CMK (cell line): ENCODE measurements at places on chromosomes 3 and 15.

GRCh38 chr3:170383567-170383966 is 26.1 kb downstream of the SKIL start:
- DNase-seq = no peak

- DNase-seq = no peak
Measured at GRCh38 chr3:33921608-33922007, 123.2 kb downstream of the PDCD6IP start.

DNA sequence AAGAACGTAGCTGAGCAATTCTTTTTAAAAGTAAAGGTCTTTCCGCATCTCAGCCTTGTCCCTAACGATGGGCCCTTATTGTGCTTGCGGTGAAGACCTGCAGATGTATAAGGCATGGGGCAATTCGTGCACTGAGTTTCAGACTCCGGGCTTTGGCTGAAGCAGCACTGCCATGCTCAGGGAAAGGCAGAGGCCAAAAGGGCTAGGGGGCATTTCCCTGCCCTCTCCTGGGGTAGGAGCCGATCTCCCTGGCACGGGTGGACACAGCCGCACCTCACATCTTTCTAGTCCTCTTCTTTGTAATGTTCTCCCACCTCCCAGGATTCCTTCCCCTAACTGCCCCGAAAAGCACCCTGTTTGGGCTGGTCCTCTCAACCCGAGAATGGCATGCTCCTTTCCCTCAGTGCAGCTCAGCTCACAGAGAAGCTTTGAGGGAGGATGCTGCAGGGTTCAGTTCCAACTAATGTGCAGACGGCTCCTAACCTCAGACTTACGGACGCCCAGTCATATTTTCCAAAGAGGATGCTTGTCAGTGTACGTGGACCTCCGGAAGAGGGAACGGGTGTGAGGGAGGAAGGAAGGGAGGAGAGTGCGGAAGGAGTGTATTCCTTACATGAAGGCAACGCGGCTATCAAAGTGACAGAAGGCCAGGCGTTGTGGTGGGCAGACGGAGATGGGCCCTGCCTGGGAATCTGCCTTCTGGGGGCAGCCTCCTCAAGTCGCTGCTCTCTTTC is 61.2 kb downstream of the SYNM start:
- DNase-seq = no peak

DNA sequence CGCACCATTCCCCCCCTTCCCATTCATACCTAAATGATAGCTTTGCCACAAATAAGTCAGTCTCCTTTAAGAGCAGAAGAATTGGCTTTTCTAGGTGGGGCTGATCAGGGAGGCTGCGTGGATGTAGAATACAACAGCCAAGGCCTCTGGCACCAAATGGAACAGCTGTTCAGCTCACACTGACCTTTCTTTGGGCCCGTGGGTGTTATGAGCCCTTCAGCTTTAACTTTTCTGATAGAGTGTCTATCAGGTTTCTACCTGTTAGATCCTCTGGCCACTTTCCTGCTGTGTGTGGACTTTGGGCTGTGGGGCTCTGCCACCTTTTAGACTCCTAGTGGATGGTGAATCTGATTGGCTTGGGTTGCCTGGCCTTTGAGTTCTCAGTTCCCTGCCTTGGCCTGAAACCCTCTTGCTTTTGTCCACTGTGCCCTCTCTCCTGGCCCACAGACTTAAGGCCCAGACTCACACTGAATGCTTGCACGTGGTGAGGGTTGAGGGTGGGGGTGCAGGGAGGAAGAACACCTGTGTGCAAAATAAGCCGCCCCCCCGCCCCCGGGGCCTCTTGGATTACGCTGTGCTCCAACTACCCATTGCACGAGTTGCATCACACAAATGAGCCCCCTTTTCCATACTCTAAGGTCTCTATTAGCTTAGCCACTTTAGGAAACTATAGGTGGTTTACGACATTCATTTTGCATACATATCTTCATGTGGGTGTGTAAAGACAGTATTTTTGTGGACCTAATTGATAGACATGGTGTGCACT is 1.3 kb upstream of the RFX7 start:
- no peak for DNase-seq

DNA sequence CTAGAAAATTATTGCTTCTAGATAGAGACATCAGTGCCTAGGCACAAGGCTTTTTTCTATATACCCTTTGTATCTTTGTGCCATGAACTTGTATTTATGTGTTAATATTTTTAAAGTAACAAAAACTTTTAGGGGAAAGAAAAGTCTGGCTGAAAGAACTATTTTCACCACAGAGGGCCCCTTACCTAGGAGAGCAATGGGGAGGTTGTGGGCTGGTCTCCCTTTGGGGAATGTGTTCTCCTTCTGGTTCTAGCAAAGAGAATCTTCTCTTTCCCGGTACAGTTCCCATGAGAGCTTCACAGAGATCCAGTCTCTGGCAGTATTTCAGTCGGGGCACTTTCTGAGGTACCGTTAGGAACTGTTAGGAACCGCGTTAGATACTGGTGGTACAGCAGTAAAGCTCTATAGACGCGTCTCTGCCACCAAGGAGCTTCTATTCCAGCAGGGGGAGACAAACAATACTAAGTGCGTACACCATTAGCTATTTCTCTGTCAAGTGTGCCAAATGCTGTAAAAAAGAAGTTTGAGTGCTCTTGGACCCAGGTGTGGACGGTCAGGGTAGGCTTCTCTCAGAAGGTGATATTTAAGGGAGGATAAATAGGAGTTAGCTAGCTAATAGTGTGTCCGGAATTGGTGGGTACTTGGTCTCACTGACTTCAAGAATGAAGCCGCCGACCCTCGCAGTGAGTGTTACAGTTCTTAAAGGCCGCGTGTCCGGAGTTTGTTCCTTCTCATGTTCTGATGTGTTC is 4.6 kb upstream of the EPB42 start:
- no peak for DNase-seq

DNA sequence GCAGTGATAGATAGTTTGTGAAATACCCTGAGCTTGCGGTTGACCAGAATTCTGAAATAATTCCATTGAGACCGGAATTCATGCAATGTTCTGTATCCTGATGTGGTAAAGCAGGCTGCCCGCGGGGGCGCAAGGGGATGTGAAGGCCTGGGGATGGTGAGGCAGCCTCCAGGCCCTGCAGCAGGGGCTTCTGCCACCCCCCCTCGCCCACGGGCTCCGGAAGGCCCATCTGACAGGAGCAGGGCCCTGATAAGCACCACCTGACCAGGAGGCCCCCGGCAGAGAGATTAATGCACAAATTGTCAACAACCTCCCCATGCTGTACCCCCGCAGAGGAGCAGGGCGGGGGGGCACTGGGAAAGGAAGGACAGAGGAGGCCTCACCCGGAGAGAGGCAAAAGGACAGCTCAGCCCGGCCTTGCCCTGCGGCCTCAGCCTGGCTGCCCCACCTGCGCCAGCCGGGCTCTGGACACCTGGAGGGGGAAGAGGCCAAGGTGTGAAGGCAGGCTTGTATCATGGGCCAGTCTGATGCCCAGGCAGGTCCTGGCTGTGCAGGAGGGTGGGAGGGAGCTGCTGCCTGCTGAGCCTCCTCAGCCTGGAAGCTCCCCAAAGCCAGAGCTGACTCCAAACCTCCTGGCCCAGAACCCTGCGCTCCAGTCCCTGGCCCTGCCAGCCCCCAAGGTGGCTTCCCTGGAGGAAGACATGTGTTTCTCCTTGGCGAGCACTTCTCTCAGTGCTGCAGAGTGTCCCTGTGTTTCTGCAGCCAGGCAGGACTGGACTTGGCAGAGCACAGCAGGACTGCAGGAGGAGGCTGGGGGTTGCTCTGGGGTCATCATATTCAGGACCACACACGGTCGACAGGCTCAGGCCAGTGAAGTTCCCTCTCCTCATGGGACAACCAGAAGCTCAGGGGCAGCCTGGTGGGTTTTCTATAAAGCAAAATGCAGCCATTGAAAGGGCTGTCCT is 46.5 kb downstream of the RPN1 start:
- DNase-seq = peak; percentile 98

- no peak for DNase-seq
Measured at GRCh38 chr3:168080022-168080421, 15.7 kb downstream of the GOLIM4 start.

- DNase-seq = no peak
Measured at GRCh38 chr15:61099020-61099810, 129.9 kb downstream of the RORA start.

DNA sequence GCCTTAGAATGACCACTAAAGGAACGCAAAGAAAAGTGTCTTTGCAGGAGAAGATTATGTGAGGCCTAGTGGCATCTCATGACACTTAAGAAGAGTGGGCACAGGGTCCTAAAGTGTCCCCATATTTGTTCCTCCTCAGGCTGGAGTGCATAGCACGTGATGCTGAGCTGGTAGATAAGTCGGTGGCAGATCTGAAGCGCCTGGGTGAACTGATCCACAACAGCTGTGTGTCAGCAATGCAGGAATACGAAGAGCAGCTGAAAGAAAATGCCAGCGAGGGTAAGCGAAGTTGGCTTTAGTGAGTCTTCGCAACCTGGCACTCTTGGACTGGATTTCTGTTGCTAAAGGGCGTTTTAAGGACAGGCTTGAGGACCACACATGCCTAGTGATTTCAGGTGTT is 92.6 kb downstream of the CHD2 start:
- no peak for DNase-seq

DNA sequence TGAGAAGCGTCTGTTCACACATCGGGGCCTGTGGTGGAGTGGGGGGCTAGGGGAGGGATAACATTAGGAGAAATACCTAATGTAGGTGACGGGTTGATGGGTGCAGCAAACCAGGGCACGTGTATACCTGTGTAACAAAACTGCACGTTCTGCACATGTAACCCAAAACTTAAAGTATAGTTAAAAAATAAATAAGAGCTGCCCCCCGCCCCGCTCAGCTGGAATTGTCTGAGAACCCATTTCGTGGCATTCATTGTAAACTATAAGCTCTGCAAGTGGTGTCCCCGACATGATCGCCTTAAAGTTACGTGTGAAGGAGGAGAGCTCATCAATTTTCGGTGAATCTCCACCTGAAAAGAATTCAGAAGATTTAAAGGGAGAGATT is 7.3 kb upstream of the LIPH start:
- no peak for DNase-seq

DNA sequence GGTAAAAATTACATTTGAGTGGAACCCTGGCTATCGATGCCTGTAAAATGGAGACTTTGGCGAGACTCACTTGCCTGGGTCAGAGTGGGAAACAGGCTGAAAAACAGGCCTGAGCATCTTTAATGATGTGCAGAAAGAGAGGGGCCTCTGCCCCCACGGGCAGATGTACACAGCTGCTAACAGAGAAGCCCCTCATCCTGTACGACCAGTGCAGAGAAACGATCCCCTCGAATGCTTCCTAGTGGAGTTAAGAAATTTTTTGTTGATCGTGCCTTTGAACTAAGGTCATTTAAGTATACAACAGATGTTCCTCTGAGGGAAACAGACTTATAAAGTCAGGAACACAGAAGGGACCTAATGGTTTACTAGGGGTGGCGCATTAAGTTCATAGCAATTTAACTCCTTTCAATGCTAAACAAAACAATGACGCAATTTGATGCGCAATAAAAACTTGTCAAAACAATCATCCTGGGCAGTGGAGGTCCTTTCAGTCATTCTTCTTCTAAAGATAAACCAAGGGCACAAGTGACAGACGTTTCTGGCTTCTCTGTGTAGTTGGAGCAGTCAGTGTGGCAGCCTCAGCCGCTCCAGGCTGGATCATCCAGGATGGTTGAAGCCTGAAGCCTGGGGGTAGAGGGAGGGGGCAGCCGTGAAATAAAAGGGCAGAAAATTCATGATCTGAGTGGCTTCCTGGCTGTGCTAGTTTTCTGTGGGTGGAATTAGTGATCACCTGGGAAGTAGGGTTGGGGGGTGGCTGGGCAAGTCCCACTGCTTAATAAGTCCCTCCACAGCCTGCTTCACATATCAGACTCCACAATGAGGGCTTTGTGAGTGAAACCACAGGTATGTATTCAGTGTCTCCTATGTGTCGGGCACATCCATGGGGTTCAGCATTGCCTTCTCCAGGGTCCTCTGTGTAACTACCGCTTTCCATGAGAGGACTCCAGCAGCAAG is 50.8 kb upstream of the MRPS22 start:
- no peak for DNase-seq

DNA sequence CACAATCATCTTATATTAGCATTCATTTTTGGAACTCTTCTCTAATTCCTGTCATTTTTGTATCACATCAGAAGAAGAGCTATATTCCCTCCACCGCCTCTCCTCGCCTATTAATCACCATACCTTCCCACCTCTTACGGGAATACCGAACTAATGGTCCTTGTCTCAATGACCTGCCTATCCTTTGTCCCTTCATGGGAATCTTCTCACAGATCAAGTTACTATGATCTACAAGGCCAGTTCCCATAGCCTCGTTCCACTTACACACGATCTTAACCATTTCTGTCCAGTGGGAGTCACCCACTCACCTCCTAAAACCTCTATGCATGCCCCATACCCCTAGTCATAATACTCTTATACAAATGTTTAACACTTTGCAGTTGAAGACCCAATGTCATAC is 342.6 kb upstream of the TPRG1 start:
- no peak for DNase-seq

GRCh38 chr15:88725305-88726210 is 77.7 kb upstream of the ACAN start:
- no peak for DNase-seq

GRCh38 chr15:98164571-98164970 is 204.1 kb downstream of the ARRDC4 start:
- no peak for DNase-seq

DNA sequence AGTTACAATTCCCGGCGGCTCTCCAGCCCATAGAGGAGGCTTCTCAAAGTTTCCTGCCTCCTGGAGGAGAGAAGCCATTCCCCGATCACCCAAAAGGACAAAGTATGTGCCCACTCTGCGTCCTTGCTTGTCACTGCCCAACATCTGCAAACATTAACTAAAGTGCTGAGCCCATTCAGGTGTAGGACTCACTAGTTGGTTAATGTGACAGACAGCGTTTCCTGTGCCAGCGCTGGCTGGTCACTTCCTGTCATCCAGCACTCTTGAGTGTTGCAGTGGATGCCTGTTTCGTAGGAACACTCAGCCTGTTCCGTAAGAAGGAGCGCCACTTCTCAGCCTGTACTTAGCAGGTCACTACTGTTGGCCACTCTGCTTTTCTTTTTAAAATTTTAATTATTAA is 100.3 kb downstream of the APBA2 start:
- DNase-seq = no peak

DNA sequence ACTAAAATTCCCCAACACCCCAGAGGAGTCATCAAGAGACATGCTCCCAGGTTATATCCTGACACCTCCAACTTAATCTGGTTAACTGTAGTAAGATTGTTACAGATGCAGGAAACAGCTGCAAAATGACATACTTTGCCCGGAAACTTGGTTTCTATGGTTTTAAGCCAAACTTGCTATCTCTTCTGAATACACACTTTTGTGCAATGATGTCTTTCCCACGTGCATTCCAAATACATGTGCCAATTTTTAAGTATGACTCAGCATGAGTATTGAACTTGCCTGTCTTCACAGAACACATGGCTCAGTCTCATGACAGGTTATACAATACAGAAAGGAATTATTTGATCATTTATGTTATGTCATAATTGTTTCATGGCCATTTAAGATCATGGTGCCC is 207.0 kb upstream of the DCBLD2 start:
- no peak for DNase-seq

DNA sequence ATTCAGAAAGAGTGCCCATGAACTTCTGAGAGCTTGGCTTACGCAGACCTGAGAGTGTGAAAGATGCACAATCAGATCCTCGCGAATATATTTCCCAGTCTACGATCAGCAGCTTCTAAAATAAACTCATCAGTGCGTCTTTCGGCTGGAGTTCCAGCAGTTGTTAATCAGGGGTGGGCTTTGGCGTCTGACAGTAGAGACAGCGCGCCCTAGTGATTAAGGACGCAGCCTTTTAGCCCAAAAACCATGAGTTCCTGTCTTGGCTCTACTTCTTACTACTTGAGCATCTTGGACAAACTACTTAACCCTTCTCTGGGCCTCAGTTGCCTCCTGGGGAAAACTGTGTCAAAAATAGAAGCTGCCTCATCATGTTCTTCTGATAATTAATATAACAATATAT is 15.8 kb upstream of the ARRDC4 start:
- DNase-seq = no peak
